ENCODE measurements at places on chromosomes 7 and 10.
A peak's percentile ranks its signal among the peaks of the same experiment; 100 is the strongest.

DNA sequence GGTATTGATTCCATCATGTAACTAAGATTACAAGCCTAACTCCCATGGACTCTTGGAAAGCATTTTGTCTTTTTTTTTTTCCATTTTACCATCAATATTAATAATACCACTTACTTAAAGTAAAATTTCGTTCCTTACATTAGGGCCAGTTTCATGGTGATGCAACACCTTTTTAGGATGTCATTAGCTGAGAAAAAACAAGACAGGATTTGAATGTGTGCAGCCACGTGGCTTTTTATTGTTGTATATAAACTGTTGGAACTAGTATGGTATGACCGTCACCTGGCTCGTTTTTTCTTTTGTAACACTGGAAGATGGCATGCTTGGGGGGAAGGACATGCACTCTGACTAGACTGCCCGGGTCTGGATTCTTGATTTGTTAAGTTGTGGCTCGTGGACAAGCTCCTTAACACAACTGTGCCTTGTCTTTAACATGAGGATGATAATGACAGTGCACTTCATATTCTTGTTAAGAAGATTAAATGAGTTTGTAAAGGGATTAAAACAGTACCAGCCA, 42.1 kb downstream of the ARHGAP21 start:
- DNase-seq = no peak

- peak; percentile 43 for DNase-seq
Measured at GRCh38 chr10:30529373-30529998, 95.5 kb downstream of the MAP3K8 start.

- DNase-seq = no peak
Measured at GRCh38 chr7:67423065-67423464, 426.4 kb downstream of the TYW1 start.

DNA sequence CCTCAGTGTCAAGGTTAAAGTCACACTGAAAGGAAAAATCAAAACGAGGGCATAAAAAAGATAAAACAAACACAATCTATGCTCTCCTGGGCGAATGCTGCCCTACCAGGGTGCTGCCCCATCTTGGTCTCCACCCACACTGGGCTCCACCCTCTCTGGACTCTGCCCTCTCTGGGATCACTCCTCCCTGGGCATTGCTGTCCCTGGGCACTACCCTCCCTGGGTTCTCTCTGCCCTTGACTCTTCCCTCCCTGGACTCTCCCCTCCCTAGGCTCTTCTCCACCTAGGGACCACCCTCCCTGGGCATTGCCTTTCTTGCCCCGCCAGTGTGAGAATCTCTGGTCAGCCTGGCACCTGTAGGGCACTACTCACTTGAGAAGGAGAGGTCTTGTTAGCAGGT, 8.6 kb downstream of the GDF2 start:
- DNase-seq = no peak

DNA sequence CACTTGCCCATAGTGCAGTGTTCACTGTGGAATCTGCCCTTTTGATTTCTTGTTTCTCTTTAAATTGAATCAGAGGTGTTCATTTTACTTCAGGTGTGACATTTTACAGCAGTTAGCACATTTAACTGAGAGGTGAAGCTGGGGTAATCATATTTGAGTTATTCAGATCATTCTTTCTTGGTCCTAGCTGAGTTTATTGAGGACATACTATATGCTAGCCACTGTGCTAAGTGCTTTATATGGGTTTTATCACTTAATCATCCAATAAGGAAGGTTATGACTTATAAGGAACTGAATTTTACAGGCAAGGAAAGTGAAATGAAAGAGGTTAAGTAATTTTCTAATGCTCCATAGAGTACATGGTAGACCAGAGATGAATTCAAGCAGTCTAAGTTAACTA, 79.7 kb downstream of the PON1 start:
- no peak for DNase-seq

GRCh38 chr10:76021398-76021797, 590.0 kb downstream of the LRMDA start:
- DNase-seq = no peak

GRCh38 chr7:148567524-148567923, 23.0 kb upstream of the C7orf33 start:
- no peak for DNase-seq

GRCh38 chr10:105509517-105509916, 868.4 kb downstream of the SORCS3 start:
- no peak for DNase-seq

DNA sequence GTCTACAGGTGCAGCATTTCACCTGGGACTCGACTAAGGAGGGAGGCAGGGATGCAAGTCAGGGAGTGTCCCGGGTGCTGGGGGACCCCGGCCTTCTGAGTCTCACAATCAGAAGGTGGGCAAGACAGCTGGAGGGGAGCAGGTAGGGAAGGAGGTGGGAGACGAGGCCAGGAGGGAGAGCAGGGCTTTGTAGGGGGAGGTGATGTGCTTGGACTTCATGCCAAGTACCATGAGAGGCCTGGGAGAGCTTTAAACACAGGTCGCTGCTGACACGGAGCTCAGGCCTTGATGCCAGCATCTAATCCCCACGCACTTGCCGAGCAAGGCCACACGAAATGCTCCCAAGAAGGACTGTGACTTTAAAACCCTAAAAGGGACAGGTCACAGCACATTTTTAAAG, 244.7 kb downstream of the ADARB2 start:
- no peak for DNase-seq

DNA sequence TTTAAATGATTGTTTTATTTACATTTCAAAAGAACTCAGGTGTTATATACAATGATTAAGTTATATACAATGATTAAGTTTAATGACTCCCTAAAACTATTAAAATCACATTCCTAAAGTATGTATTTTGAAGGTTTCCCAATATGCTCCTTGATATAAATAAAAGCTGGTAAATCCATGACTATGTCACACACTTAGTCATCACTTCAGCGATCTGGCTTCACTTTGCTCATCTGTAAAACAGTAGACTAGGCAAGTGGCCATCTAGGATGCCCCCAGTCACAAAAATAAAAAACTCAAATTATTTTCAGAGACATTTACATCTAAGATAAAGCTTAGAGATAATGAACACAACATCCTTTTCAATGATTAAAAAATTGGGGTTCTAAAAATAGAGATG, 10.8 kb downstream of the ICA1 start:
- DNase-seq = no peak

DNA sequence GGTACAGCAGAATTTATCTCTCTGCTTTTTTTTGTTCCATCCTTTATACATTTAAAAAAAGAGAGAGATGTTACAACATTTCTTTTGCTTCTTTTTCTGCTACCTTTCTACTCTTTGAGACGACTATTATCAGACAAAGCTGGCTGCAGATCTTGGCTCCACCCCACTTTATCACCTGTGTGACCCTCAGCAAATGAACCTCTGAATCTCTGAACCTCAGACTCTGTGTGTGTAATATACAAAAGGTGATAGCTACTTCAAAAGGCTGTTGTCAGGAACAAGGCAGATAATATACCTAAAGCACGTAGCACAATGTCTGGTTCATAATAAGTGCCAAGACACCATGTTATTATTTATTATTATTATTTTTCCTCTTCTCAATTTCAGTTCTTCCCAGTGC, 32.6 kb upstream of the UBE2D1 start:
- DNase-seq = no peak

GRCh38 chr10:98259606-98260315, 8.2 kb downstream of the LOXL4 start:
- no peak for DNase-seq

GRCh38 chr7:135186841-135187253, 16.3 kb upstream of the CYREN start:
- no peak for DNase-seq

DNA sequence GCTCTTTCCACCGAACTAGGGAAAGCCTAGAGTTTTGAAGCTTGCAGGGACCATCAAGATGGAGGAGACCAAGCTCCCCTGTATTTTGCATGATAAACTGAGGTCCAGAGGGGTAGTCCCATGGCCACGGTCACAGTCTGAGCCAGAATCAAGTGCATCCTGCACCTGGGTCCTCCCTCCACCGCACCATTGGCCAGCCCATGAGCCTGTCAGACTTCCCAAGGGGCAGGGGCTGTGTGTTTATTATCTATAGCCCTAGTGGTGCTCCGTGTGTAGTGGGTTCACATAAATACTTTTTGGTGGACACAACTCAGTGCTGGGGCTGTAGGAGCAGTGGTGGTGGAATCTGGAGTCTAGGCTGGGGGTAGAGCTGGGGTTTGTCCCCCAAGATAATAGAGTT, 3.6 kb downstream of the CALHM3 start:
- DNase-seq = no peak

DNA sequence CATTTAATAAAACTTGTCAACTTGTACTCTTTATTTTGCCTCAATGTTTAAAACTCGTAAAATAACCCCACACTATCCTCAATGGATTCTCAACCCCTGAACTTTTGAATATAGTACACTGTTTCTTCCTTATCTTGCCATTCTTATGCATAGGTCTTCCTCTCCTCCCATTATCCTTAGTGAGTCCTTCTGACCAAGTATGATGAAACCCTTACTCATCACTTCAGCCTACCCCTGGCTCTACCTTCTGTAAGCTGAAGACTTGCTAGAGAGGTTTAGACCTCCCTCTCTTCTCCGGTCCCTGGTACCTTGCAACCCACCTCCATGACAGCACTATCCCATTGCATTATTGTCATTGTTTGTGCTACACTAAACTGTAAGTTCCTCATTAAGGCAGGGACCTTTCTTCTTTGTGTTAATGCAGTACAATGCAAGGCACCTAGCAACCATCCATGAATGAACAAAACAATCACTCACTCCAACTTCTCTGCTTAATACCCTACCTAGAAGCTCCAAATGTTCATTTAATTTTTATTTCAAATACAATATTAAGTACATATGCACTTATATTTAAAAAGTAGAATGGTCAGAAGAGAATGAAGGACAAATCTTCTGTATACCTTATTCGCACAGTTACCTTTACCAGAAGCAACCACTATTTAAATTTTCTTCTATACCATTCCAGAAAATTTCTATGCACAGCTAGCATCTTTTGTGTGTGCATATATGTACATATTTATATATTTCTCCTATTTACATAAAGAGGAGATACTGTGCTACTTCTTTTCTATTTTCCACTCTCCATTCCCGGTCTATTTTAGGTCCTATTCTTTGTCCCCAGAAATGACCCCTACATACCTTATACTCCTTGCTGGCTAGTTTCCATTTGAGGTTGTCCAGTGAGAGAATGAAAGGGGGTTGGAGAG, 77.5 kb downstream of the SLC16A9 start:
- DNase-seq = no peak

DNA sequence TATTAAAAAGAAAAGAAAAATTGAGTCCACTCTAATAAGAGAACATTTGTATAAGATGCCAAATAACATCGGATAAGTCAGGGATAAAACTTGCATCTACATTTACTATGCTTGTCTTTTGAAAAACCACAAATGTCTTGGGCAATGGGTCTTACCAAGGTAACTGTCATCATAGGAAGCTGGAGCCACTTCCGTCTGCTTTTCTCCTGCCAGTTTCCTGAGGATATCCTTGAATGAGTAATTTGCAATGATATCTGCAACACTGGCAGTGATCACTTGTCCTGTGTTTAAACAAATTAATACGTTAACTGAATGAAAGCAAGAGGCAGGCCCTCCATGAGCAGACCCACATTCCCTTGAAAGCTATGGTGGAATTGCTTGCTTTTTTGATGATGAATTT, 47.3 kb downstream of the ITGA8 start:
- no peak for DNase-seq

- DNase-seq = no peak
Measured at GRCh38 chr10:120077707-120078492, 185.4 kb downstream of the SEC23IP start.

DNA sequence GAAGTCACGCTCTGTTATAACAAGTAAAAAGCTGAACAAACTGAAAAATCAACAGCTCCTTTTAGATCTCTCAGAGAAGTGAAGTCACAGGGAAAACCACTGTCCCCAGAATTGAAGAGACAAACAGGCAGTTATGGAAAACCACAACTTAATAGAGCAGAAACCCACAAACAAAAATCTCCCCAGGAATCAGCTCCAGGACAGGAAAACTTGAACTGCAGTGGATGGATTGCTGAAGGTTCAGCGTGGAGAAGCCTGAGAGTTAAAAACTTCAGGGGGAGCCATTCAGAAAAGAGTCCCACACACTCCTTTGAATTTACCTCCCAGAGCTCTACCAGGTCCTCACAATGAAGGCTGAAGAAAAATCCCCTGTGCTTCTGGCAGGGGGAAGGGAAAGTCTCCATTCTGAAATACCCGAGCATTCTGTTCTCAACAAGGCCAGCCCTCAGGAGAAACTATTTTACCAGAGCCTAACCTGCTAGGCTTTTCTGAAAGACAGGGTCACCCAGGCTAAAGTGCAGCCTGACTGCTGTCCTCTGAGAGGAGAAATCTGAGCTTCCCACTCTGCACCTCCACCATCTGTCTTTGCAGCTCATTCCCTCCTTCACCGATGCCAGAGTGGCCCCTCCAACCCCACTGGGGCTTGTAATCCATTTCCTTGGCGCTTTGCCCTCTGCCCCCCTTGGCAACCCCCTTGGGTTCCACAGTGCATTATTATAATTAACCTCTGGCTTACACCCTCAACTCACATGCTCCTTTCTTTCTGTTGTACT, 65.0 kb upstream of the CCNY start:
- DNase-seq = no peak

- no peak for DNase-seq
Measured at GRCh38 chr10:79092292-79092896, 23.6 kb downstream of the ZMIZ1 start.

GRCh38 chr10:49140304-49141177, 6.7 kb upstream of the FAM170B start:
- no peak for DNase-seq

DNA sequence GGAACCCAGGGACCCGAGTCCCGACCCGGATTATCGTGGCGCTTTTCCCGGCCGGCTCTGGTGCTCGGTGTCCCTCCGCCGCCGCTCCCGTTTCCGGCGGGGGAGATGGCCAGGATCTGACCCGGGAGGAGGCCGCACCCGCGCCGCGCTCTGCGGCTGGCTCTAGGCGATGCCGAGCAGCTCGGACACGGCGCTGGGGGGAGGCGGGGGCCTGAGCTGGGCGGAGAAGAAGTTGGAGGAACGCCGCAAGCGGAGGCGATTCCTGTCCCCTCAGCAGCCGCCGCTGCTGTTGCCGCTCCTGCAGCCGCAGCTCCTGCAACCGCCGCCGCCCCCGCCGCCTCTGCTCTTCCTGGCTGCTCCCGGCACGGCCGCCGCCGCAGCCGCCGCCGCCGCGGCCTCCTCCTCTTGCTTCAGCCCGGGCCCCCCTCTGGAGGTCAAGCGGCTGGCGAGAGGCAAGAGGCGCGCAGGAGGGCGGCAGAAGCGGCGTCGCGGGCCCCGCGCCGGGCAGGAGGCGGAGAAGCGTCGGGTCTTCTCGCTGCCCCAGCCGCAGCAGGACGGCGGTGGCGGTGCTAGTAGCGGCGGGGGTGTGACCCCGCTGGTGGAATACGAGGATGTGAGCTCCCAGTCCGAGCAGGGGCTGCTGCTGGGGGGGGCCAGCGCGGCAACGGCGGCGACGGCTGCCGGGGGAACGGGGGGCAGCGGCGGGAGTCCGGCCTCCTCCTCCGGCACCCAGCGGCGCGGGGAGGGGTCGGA, 593 bp downstream of the CDK13 start:
- no peak for DNase-seq

GRCh38 chr7:39414224-39415035, 151.8 kb upstream of the YAE1 start:
- peak; percentile 36 for DNase-seq
